ENCODE measurements at places on chromosomes 7 and 10.

DNA sequence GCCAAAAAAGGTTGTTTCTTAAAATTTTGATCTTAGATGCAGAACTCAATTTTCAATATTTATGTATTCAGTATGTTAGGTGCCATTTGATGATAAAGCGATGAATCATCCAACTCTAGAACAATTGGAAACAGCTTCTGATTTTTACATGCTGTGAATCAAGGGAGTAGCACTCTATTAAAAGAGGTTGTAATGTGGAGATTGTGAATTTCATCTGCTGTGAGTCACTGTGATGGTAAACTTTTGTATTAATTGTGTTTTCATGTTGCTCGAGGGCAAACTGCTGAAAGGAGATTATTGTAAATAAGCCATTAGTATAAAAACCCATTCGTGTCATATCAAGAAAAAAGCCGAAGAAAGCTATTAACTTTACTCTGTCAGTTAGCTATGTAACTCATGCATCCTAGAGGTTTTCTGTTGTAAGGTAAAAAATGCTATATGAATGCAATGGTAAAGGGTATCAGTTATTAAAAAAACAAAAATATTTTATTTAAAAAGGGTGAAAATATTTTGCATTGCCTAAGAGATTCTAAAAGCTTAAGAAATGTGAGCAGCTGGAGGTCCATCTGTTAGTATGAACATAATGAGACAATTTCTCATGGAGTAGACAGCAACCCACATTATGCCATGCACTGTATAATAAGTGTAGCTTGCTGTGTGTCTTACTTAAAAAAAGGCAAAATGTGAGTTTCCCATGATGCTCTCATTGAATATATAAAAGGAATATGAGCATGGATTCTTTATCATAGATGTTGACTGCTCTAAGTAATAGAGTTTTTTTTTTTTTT lies 511.0 kb upstream of the PCDH15 start:
- DNase-seq = no peak

DNA sequence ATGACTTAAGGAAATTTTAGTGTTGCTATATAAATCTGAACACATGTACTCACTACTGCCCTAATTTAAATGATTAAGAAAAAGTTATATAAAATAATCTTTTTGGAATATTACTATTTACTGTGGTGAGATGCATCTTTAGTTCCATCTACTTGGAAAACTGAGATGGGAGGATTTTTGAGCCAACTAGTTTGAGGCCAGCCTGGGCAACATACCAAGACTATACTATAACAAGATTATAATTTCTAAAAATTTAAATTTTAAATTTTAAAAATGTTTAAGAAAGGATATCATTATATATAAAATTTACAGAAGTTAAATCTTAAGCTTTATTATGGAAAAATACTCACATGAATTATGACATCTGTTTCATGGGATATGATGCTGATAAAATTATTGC lies 530.8 kb upstream of the IGFBP3 start:
- no peak for DNase-seq

GRCh38 chr7:30910411-30911073 lies 1.1 kb upstream of the AQP1 start:
- DNase-seq = no peak

GRCh38 chr7:33671531-33672262 lies 233.6 kb upstream of the BMPER start:
- no peak for DNase-seq

DNA sequence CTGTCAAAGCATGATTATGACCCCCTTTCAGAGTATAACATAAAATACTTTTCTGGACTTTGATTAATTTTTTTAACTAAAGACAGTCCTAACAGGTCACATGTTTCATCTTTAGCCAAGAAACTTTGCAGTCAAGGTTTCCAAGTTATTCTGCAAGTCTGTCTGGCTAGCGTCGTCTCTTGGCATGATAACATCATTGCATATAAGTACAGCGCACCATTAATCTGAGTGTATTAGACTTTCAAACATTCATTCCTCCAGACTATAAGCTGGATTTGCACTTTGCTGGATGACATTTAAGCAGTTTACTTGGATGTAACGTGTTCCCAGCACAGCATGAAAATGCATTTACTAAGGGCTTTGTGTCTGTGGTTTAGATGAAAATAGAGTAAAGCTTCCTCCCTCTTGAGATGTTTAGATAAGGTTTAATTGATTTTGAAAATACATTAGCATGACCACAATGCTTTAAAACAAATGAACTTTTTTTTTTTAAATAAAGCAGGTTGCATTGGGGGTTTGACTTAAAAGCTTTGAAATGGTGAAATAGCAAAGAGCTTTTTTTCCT lies 349.0 kb upstream of the MTPN start:
- DNase-seq = no peak

GRCh38 chr10:50809596-50809995 lies 69.9 kb downstream of the ASAH2B start:
- DNase-seq = no peak

DNA sequence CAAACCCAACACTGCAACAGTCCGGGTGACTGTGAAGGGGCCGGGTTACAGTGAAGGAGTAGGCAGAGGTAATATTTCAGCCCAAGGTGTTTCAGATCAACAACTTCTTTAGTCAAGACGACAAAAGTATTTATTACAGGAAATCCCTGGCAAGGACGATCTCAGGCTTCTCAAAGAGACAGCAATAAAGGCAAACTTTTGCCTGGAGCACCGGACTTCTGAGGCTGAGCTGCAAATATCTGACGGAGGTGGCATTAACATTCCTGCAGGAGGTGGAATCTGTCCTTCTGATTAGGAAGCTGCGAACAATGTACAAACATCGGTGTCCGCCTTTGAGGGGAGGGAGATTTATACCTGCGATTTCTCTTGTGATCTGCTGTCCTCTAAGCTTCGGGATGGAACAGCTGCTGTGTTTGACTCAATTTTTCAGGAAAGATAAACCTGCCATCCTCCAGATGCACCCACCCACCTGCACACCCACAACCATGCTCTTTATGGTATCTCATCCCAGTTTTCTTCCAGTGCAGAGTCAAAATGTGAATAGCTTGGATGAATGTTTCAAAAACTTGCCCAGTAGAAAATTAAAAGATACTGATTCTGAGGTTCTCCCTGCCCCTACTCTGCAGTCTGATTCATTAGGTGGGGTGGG lies 32.1 kb downstream of the EMX2 start:
- no peak for DNase-seq

- no peak for DNase-seq
Observed at GRCh38 chr7:8702807-8703206, 269.4 kb downstream of the NXPH1 start.

- DNase-seq = peak; percentile 12
Observed at GRCh38 chr10:71213127-71213621, 804 bp downstream of the UNC5B start.

GRCh38 chr10:76763376-76763775 lies 874.2 kb downstream of the KCNMA1 start:
- no peak for DNase-seq

DNA sequence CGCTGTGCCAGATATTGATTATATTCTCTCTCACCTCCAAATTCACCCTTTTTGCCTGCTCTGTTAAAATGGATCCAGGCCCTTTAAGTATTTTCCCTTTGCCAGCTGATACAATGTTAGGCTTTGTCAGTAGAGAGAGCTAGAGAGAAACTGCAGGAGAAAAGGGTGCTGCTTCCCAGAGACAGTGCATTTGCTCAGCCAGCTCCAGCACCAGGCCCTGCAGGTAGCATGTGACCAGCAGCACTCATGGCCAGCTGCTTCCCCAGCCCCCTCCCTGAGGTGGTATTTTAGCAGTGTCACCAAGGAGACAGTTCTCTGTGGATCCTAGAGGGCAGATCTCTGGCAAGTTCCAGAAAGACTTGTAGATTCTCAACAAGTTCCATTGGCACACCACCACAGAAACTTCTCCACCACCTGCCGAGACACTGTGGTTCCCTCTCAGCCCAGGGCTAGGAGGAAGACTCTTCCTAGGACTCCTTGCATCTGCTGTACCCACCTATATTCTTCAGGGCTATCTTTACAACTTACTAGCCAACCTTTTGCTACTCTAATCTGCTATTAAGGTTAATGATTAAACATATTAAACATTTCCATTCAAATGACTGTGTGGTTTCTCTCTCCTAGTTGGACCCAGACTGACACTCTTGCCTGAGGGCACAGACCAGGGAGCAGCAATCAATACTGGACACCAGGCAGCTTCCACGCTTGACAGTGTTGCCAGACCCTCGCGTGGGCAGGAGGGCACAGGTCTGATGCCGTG lies 35.6 kb upstream of the ADAM12 start:
- no peak for DNase-seq

GRCh38 chr10:113613977-113614690 lies 49.7 kb downstream of the NRAP start:
- DNase-seq = no peak

GRCh38 chr7:21054427-21055112 lies 267.9 kb upstream of the SP8 start:
- no peak for DNase-seq

- no peak for DNase-seq
Observed at GRCh38 chr7:42570944-42571343, 333.9 kb upstream of the GLI3 start.

GRCh38 chr7:121505021-121505420 lies 108.9 kb upstream of the FAM3C start:
- DNase-seq = no peak
